ENCODE measurements at places on chromosomes 6 and 20. TPM values are rescaled to one million over a fixed set of nuclear protein-coding genes. Genes with fewer than 3 reads are reported as not detected.

Gene UST
- total RNA-seq: 11.4 TPM

Gene KCNK15
- 0.84 TPM for total RNA-seq

Gene ZNF391
- total RNA-seq: 3.7 TPM

Gene HTR1B
- not detected for total RNA-seq

Gene EYS
- total RNA-seq: not detected

Gene ZSCAN16
- total RNA-seq: 6.9 TPM

Gene IYD
- not detected for total RNA-seq

Gene ASIP
- 0.46 TPM for total RNA-seq

Gene LY86
- 8.8 TPM for total RNA-seq

Gene RSPH4A
- total RNA-seq: not detected

Gene PRDM13
- total RNA-seq: not detected

Gene TTLL9
- not detected for total RNA-seq

Gene SIRPD
- not detected for total RNA-seq

Gene GSTA4
- 1,013 TPM for total RNA-seq

Gene GJA1
- total RNA-seq: 631 TPM

Gene SAMD3
- 2.4 TPM for total RNA-seq

Gene TAGAP
- total RNA-seq: 2.7 TPM

Gene ATP6V1G2
- total RNA-seq: 2.6 TPM

Gene PSMB8
- 49.2 TPM for total RNA-seq

Gene TMEM244
- total RNA-seq: not detected

Gene BCKDHB
- 15.1 TPM for total RNA-seq

Gene CNKSR3
- total RNA-seq: 10.7 TPM

Gene PRKN
- total RNA-seq: 16.0 TPM

Gene MAP1LC3A
- total RNA-seq: 25.7 TPM

Gene C20orf96
- 6.6 TPM for total RNA-seq

Gene HLA-DPB1
- 521 TPM for total RNA-seq

Gene RIPPLY2
- total RNA-seq: 0.53 TPM

Gene FRK
- 1.7 TPM for total RNA-seq

All from adrenal gland (tissue), 19 donors.